Effector memory CD8-positive, alpha-beta T cell (primary cell): ENCODE measurements at places on chromosomes 4 and X.
A peak's percentile ranks its signal among the peaks of the same experiment; 100 is the strongest.

DNA sequence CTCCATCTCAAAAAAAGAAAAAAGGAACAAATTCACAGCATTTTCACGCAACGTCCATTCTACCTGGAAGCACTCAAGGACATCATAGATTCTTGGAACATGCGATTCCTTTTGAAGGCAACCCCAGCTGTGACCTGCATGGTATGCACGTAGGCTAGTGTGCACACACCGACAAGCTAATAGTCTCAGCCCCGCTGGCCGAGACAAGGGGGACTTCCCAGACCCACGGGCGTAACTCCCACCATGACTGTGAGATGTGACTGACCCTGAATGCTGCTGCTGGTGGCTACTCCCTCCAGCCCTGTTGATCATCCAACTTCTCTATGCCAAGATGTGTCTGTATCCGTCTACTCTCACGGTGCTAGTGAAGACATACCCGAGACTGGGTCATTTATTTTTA, 78.3 kb downstream of the CRLF2 start:
- DNase-seq = no peak

DNA sequence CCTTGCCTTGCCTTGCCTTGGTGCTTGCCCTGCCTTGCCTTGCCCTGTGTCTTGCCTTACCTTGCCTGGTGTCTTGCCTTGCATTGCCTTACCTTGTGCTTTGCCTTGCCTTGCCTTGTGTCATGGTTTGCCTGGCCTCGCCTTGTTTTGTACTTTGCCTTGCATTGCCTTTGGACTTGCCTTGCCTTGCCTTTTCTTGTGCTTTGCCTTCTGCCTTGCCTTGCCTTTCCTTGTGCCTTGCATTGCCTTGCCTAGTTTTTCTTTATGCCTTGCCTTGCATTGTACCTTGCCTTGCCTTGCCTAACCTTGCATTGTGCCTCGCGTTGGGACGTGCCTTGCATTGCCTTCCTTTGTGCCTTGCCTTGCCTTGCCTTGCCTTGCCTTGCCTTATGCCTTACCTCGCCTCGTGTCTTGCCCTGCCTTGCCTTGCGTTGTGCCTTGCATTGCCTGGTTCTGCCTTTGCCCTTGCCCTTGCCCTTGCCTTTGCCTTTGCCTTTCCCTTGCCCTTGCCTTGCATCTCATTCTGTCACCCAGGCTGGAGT, 82.8 kb downstream of the TAB3 start:
- DNase-seq = no peak

GRCh38 chrX:108216405-108216804, 124.8 kb downstream of the ATG4A start:
- DNase-seq = no peak

- DNase-seq = no peak
Measured at GRCh38 chr4:114807357-114807756, 208.8 kb downstream of the UGT8 start.

DNA sequence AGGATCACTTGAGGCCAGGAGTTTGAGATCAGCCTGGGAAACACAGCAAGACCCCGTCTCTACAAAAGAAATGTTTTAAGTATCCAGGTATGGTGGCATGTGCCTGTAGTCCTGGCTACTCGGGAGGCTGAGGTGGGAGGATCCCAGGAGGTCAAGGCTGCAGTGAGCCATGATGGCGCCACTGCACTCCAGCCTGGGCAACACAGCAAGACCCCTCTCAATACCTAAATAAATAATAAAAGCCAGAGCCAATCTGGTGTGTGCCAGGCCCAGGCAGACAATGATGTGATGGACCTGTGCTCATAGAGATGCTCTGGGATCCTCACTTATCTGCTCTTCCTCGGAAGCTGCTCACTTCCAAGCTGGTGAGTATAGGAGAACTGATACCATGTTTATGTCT, 18.2 kb upstream of the SASH3 start:
- no peak for DNase-seq

DNA sequence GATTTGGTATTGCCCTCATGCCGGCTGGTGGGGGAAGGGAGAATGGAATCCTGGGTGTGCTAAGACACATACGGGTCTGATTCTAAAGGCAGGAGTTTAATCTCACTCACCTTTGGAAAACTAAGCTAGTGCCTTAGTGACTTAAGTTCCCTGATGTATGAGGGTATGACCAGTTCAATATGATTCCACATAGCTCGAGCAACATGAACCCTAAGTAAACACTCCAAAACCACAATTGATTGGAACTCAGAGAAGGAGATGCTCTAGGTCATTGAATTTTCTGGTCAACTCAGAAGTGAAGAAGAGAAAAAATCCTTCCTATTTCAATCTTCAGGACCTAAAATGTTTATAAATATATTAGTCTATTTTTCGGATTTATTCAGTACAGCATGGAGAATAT, 420.1 kb upstream of the INTU start:
- DNase-seq = no peak

- DNase-seq = no peak
Measured at GRCh38 chr4:112060212-112060611, 85.0 kb upstream of the FAM241A start.

GRCh38 chr4:16503421-16504100, 277.3 kb upstream of the TAPT1 start:
- DNase-seq = no peak

DNA sequence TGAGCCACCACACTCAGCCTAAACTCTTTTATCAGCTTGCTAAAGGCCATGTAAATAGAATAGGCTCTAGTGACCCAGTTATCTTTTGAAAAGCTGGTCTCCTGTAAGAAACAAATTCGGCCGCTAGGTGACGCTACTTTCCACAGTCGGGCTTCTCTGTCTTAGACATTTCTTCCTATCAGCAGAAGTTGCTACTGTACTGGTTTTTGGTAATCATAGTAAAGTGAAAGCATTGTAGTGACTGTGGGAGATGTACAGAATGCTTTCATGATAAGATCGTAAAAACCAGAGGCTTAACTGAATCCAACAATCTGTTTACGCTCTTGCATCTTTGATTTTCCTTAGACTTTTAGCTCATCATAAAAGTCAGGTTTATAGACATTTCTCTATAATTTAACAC, 82.6 kb downstream of the GK start:
- peak; percentile 43 for DNase-seq
